ENCODE measurements at places on chromosomes 7 and 10.

- DNase-seq = no peak
Observed at GRCh38 chr7:6651851-6652445, 14.8 kb downstream of the ZNF316 start.

DNA sequence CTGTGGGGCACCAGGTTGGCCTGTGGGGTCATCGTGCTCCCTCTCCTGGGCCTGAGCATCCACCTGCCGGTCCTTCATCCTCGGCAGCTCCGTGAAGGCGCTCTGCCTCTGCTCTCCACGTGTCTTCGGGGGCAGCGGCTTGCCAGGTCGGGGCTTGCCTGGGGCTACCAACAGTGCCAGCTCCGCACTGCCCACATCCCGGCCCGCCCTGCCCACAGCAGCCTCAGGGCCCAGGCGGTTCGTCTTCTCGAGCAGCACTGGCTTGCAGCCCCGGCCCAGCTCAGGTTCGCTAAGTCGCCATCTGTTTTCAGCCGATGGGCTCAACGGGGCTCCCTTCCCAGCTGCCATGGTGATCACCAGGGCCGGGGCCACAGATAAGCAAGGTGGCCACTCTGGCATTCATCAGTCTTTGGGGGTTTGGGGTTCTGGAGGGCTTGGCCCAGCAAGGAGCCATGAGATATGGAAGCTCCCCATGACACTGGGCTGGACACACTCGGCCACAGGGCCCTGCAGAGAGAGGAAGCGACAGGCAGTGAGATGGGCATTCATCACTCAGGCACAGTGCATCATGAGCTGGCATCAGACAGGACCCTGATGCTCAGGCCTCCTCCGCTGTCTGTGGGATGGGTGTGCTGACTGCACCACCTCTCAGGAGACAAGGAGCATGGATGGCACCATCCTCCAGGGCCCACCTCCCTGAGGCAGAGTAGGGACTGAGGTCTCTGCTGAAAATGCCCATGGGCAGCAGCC lies 15.5 kb downstream of the ZNF488 start:
- DNase-seq = no peak

- DNase-seq = no peak
Observed at GRCh38 chr7:101258243-101258731, 13.4 kb upstream of the FIS1 start.

GRCh38 chr7:17769918-17770317 lies 170.4 kb downstream of the SNX13 start:
- no peak for DNase-seq

DNA sequence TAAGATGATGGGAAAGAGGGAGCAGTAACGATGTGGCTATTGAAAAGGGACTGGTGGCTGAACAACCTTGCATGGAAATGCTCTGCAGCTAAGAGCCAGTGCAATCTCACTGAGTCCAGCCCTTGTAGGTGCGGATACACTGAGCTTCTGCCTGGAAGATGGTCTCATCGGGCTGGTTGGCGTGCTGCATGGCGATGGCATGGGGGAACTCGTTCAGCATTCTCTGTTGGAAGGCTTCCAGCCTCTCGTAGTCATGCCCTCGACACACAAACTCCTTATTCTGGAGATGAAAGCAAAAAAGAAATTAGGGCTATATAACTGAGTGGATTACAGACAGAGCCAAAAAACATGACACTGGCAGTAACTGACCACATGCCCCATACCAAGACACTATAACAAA lies 197.8 kb upstream of the IMMP2L start:
- DNase-seq = no peak

DNA sequence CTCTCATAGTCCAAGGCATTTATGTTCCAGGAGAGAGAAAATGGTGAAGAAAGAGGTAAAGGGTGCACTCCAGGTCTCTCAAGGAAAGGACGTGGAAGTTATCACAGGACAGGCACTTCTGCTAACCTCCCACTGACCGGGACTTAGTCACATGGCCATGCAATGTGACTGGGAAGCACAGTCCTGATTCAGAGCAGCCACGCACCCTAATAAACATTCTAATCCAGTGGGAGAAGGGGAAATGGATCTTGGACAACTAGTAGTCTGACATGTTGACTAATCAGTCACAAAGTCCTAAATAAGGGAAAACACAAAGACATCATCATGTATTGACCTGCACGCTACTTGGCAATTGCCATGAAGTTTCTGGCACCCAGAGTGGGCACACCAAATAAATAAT lies 417.5 kb upstream of the ZMIZ1 start:
- DNase-seq = no peak

DNA sequence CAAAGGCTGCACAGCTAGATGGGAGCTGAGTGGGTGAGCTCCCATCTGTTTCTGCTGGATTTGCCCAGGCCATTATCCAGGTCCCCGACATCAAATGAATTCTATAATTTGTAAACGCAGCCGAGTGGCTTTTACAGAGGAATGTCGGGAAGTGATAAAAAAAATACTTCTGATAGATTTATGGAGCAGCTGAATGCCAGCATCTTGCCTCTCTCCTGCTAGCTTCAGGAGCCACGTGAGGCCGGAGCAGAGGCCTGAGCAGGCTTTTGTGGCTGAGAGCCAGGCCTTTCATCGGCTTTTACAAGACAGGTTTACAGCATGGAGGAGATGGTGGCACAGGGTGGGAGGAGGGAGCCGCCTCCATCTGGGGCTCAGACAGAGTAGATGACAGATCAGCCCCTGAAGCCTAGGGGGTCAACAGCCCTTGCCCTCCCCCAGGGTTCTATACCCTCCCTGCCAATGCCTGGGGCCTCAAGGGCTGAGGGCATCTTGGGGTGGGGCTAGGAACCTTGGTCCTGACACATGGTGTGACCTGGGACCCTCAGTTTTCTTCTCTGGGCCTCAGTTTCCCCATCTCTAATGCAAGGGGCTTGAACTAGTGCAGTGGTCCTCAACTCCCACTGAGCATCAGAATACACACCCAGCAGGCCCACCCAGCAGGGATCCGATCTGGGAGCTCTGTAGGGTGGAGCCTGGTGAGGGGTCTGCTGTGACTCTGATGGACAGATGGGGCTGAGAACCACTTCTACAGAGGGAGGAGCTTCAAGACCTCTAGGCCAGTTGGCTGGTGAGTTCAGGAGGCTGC lies 44.2 kb upstream of the PCBD1 start:
- DNase-seq = no peak

DNA sequence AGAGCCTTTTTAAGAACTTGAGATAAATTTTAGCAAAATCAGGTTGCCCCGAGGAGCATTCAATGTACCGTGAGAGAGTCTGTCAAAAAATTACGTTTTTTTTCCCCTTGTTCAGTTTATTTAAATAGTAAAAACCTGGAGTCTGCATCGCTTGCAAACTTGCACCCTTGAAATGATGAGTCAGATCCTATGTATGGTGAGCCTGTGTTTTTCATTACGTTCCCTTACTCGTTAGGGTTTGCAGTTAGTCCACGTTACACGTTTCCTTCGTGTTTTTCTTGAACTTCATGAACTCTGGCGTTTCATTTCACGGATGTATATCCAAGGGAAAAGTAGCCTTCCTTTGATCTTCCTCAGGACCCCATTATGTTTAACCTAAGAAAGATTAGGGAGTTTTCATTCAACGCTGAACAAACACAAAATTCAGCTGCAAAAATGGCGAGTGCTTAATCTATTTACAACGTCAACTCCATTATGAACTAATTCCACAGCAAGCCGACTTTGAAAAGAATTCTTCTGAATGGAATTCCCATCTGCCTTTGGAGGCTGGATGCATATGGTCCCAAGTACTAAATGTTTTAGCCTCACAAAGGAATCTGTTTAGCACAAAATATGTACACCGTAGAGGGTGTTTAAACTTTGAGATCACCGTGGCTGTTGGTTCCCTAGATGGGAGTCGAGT lies 182.4 kb downstream of the MYOF start:
- DNase-seq = no peak

DNA sequence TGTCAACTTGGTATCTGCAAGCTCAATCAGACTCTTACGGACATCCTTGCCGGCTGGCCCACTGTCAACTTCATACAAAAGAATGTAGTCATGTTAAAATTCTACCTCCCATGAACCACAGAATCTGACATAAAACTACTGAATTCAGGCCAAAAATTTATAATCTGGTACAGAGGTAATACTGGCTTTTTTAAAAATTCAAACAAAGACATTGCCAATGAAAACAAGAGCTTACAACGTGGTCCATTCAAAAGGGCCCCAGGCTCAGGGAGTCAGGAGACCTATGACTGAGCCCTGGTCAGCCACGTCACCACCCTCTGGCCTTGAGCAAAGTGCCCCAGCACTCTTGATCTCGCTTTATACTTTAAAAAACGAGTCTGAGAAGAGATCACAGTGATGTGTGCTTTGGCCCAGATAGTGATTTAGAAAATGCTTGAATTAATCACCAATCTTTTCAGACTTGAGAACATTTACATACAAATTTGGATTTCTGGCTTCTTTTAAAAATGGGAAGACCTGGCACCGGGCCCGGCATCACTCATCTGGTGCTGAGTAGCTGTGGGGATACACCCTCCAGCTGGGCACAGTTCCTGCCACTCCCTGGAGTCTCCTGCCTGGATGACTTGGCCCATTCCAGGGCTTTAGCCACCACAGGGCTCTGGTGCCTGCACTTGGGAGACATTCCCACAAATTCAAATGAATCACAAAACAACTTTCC lies 94.1 kb downstream of the PIP4K2A start:
- no peak for DNase-seq

- DNase-seq = no peak
Observed at GRCh38 chr7:131767591-131767990, 211.2 kb upstream of the PODXL start.

DNA sequence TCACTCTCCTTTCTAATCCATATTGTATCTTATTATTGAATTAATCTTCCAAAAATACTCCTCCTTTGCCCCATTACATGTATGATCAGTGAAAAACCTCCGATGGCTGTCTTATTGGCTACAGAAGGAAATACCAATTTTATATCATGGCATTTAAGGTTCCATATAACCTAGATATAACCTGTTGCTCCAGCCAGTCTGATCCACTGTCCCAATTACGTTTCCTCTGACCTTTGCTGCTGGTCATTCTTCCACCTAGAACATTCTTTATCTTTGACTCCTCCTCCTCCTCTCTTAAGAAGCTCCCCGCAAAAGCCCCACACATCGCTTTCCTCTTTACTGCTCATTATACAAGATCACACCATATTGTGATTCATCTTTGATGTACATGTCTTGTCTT lies 161.5 kb downstream of the RNLS start:
- DNase-seq = no peak

DNA sequence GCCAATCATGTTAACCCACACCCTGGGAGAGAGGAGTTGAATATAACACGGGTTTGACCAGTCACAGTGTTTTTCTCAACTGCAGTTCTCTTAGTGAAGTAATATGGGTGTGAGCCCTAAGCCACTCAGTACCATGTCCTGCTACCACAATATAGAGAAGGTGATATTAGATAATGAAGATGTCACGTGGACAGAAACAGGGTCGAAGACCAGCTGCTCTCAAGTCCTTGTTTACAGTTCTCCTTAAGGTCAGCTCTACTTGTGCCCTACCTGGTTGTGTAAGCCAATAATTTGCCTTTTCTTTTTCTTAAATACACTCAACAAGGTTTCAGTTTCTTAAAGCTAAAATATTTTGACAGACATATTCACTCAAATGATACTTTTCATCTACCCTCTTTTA lies 128.3 kb upstream of the POT1 start:
- no peak for DNase-seq

- DNase-seq = no peak
Observed at GRCh38 chr10:33710006-33710405, 375.5 kb upstream of the NRP1 start.

DNA sequence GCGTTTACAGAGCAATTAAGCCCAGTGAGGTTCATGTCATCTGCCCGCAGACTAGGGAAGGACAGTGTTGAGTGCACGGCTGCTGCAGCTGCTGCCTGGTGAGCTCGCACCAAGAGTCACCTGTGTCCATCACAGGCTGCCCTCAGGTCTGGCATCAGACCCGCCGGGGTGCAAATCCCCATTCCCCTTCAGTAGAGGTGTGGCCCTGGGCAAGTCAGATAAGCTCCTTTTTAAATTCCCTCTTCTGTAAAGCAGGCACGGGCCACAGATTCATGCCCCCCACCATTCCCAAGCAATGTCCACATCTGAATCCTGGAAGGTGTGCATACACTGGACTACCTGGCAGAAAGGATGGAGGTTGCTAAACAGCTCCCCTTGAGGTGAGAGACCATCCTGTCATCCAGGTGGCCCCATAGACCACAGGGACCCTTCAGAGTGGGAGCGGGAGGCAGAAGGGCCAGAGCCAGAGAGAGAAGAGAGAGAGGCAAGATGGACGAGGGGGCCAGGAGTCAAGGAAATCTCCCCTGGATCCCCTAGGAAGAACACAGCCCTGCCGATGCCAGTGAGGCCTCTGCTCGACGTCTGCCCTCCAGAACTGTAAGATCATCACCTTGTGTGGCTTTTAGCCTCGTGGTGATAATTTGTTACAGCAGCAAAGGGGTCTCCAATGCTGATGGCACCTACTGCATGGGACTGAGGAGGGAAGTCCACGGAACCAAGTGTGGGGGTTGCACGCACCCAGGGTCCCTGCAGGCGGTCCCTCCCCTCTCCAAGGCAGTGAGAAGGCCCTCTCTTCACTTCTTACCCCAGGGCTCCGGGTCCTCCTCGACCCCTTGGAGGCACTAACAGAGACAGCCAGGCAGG lies 168.8 kb downstream of the TCERG1L start:
- no peak for DNase-seq

- no peak for DNase-seq
Observed at GRCh38 chr7:66054063-66054462, 21.6 kb upstream of the ASL start.

- no peak for DNase-seq
Observed at GRCh38 chr7:105931179-105931578, 31.9 kb upstream of the CDHR3 start.

DNA sequence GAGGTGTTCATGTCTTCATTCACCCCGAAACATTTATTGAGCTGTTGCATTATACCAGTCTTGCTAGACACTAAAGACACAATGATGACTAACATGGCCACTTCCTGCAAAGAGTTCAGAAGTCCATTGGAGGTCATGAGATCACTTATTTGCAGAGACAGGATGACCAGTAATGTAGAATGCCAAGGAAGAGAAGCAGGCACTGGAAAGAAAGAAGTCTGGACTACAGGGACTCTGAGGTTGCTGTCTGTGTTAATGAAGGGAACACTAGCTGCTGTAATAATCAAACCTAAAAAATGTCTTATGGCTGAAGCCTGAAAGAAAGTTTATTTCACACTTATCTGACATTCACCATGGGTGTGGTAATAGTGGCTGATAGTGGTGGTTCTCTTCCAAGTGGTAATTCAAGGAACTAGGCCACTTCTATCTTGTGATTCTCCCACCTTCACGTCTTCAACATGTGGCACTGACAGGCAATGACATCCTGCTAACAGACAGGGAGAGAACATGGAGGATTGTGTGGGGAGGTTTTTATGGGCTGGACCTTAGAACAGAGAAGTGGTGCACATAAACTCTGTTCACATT lies 89.2 kb upstream of the MKLN1 start:
- DNase-seq = no peak

DNA sequence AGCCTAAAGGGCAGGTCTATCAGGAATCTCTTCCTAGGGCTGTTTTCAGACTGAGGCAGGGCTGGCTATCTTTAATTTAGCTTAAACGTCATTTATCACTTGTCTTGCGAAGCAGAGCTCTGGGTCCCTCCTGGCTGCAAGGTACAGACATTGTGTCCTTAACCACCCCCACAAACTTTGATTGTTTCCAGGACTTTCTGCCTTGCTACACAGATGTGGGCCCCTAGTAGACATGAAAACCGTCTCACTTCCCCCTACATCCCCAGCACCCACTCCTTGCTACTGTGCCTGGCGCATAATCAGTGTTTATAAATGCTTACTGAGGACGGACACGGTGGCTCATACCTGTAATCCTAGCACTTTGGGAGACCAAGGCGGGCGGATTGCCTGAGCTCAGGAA lies 54.5 kb downstream of the PIP4K2A start:
- no peak for DNase-seq

GRCh38 chr10:119139464-119140067 lies 25.9 kb downstream of the SFXN4 start:
- DNase-seq = peak; percentile 20

Data from activated CD8-positive, alpha-beta memory T cell treated with anti-CD3 and anti-CD28 coated beads for 4 hours (primary cell).